ENCODE measurements at places on chromosomes 16 and 17. TPM values are rescaled to one million over a fixed set of nuclear protein-coding genes. Genes with fewer than 3 reads are reported as not detected.

- no peak for DNase-seq
Measured at GRCh38 chr16:89847051-89847939, 19.0 kb downstream of the SPIRE2 start.

DNA sequence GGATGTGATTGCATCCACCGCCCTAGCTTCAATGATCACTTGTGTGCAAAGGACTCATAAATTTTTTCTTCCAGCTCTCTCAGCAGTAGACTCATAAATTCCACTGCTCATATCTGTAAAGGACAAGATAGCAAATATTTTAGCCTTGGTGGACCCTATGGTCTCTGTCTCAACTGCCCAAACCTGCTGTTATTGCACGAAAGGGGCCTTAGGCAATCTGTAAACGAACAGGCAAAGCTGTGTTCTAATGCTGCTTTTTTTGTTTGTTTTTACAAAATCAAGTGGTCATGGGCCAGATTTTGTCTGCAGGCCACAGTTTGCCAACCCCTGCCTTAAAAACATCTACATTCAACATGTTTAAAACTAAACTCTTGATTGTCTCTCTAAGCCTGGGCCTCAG, 34.1 kb downstream of the FAM20A start:
- DNase-seq, result no peak

Gene BEAN1
- total RNA-seq, result not detected

DNA sequence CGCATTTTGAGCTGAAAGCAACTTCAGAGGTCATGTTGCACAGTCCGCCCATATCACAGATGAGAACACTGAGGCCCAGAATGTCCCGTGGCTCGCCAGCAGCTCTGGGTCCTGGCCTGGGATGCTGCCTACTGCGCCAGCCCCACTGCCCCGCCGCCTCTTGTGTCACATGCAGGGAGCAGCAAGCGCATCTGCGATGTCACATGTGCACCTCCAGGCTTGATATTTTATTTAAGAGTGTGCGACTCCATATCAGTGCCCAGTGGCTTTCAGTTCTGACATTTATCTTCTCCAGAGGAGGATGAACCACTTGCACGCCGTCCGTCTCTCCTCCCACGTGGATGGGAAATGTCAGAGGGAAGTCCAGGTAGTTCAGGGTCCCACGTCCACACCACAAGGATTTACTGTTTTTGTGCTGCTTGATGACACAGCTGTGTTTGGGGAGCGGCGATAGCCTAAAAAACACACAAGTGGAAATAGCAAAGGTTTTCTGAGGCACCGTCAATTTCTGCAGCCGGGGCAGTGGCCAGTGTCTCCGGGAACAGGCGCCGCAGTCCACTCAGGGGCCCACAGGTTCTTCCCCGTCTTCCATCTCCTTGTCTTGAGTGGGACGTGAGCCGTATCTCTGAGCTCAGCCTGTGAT, 7.0 kb upstream of the RBFOX3 start:
- DNase-seq, result no peak

Gene RNF112
- total RNA-seq, result 0.60 TPM

DNA sequence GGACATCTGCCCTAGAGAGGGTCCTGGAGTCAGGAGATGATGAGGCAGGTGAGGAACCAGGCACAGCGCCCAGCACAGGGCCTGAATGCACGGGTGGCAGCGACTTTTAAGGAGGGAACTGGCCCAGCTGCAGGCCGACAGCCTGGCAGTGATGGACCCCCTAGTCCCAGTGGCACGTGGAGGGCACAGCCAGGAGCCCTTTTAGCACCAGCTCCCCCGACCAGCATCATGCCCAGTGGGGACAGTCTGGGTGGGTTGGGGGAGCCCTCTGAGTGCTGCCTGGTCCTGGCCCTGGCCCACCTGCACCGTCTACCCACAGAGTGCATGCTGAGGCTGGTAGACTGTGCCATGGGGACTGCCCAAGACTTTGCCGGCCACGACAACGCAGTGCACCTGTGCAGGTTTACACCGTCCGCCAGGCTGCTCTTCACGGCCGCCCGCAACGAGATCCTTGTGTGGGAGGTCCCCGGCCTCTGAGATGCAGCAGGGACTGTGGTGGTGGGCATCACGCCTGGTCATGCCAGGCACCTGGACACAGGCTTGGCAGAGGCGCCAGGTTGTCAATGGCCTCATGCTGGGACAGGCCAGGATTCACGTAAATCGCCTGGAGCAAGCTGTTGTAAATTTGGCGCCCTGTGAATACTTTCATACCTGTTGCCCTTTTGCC, 686 bp upstream of the RHOT2 start:
- DNase-seq, result no peak

DNA sequence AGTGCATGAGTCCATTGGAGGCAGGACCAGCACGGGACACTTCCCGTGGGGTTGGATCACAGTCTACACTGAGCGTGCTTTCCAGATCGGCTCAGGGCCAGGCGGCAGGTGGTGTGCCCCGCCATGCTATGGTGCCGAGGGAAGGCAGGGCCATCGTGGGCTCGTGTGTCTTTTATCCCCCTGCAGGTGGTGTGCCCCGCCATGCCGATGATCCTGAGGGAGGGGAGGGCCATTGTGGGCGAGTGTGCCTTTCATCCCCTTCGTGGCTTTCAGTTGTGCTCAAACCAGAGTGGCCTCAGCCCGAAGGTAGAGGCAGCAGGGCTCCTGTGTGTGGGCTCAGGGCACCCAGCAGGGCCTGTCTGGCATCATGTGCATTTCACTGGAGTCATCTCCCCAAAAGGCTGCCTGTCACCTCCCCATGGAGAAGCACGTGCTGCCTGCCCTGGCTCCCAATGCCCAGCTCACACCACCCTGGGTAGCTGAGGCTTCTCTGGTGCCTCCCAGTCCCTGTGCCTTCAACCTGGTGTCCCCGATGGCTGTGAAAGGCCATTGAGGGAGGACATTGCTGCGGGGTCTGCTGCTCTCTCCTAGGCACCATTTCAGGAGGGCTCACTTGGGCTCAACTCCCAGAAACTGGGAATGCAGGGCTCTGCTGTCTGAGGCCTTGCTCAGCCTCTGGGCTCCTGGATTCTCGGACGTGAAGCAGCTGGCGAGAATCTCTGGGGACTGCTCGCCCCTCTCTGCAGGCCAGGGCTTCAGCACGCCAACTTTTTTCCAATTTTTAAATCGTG, 207.6 kb downstream of the NPIPB11 start:
- DNase-seq, result no peak

- DNase-seq, result no peak
Measured at GRCh38 chr16:10688291-10688690, 6.4 kb downstream of the TEKT5 start.

Gene CLEC18A
- 0.53 TPM for total RNA-seq

DNA sequence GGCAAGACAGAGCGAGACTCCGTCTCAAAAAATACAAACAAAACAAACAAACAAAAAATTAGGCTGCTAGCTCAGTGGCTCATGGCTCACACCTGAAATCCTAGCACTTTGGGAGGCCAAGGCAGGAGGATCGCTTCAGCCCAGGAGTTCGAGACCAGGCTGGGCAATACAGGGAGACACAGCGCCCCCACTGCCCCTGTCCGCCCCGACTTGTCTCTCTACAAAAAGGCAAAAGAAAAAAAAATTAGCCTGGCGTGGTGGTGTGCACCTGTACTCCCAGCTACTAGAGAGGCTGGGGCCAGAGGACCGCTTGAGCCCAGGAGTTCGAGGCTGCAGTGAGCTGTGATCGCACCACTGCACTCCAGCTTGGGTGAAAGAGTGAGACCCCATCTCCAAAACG, 531 bp upstream of the CDH1 start:
- DNase-seq, result no peak

Gene TLCD3B
- total RNA-seq, result 0.19 TPM

- DNase-seq, result no peak
Measured at GRCh38 chr16:12507366-12507765, 296.3 kb downstream of the CPPED1 start.

- no peak for DNase-seq
Measured at GRCh38 chr17:62668091-62668804, 40.8 kb downstream of the MRC2 start.

- no peak for DNase-seq
Measured at GRCh38 chr16:47449788-47450187, 11.1 kb downstream of the ITFG1 start.

DNA sequence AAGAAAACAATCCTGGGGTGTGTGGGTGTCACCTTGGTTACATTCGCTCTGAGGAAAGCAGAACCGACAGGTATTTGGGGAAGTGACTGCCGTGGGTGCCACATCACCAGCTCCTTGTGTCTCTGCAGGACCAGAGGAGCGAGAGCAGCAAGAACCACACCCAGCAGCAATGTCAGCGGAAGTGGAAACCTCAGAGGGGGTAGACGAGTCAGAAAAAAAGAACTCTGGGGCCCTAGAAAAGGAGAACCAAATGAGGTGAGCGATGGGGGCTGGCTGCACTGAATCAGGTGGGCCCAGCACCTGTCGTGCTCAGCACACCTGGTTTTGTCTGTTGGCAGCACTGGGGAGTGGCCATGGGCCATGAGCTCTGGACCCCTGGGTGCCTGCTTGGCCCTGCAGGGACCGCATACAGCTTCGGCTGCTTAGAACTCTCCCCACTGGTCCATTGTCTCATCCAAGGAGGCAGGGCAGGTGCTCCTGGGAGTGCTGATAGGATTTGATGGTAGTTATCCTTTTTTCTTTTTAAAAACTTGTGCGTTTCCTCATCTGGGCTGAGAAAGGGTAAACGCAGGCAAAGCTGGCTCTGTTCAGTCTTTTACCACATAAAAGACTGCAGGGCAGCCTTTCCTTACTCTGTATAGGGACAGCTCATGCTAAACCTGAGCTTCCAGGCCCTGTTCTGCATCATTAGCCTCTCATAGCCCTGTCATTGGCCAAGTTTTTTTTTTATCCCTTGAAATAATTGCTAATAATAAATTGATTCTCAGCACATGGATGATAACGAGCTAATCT, 29.4 kb downstream of the HMOX2 start:
- DNase-seq, result peak; percentile 61

- no peak for DNase-seq
Measured at GRCh38 chr17:50047488-50048126, 8.3 kb upstream of the ITGA3 start.

- no peak for DNase-seq
Measured at GRCh38 chr17:67868176-67868575, 42.9 kb downstream of the BPTF start.

DNA sequence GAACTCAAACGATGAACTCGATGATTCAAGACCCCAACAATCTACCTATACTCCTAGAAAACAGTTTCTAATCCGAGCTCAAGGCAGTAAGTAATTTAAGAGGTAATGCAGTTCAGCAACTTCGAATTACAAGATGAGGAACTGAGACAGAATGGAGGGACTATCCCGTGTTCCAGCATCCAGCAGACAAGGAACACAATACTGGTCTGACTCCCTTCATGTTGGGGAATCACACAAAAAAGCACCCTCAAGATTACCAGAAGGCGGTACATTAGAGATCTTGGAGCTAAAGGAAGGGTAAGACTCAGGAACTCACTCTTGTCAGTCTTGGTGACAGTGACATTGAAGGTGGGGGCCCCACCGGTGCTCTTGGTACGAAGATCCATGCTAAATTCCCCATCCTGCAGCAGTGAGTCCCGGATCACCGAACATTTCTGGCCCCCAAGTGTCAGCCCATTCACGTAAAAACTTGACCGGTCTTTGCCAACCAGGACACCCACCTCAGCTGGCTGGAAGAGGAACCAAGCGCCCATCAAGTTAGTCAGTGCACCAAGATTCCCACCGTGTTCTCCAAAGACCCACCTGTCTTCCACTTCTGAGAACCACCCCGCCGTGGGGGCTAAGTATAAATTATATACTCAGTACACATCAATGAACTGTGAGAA, 1.9 kb downstream of the PFN1 start:
- DNase-seq, result no peak

Gene KRTAP1-5
- not detected for total RNA-seq

GRCh38 chr16:84925092-84925772, 86.1 kb downstream of the ZDHHC7 start:
- peak; percentile 52 for DNase-seq

GRCh38 chr16:60246086-60246485, 1512.0 kb upstream of the GOT2 start:
- DNase-seq, result no peak

GRCh38 chr16:75745242-75745641, 19.0 kb upstream of the CPHXL start:
- DNase-seq, result no peak

Gene PRCD
- not detected for total RNA-seq

Gene SOX8
- 1.1 TPM for total RNA-seq

GRCh38 chr17:65558311-65558682, 3.2 kb downstream of the AXIN2 start:
- no peak for DNase-seq

DNA sequence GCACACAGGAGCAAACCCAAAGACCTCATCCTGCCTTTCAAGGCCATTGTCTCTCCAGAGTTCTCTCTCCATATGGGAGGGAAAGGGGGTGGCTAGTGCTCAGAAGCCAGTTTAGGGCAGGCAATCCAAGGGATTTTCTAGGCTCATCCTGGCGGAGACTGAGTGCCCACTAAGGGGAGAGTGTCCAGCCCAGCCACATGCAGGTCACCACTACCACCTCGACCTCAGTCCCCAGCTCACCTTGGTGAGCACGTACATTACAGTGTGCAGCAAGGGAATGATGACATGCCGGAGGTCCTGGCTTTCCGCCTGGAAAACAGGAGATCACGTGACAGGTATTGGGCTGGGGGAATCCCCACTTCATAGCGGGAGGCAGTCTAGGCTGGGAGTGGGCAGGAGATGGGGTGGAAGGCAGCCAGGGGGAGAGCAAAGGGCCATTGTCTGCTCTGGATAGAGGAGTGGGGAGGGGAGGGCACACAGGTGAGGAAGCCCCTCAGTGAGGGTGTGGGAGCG, 29.9 kb downstream of the PIK3R6 start:
- DNase-seq, result no peak

DNA sequence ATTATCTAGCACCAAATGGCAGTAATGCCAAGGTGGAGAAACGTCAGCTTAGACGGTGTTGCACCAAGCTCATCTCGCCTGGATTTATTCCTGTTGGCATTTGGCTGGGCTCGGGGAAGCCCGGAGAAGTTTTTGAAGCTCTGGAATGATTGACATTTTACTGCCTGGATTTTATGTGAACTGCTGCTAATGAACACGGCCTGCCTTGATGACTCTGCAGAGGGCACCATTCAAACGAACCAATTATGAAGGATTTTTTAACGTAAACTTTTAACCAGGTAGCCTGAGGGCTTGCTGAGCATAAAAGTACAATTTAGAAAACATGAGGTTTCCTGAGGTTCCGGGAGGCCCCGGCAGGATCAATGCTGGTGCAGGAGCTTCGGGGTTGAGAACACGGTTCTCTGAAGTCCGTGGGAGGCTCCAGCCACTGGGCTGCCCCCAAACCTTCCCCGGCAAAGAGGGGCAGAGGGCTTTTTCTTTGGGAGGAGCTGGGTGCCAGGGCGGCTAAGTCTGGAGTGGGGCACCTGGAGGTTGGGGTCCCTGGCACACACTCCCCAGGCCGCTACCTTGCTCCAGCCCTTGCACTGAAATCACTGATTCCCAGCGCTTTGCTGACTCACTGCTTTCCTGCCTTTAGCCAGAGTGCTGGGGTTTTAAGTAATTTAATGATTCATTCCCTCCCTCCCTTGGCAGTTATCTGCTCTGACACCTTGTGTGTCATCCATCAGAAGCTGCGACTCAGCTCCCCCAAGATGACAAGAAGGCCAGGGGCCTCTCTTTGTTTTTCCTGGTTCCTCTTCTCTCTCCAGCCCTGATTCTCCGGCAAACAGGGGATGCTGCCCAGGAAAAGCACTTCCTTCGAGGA, 161.2 kb upstream of the IRX3 start:
- DNase-seq, result no peak

GRCh38 chr16:28136751-28137434, 73.4 kb upstream of the GSG1L start:
- peak; percentile 84 for DNase-seq

All from CD8-positive, alpha-beta T cell (primary cell).